NCI-H2227 treated with DMSO at 0.1 percent for 48 hours (cell line): ENCODE measurements at places on chromosomes 5 and 9.

- no peak for DNase-seq
These were observed 1114.0 kb downstream of the PTPRD start for GRCh38 chr9:9498846-9499245.

GRCh38 chr5:14165375-14166106 lies 22.4 kb downstream of the TRIO start:
- DNase-seq, result no peak

DNA sequence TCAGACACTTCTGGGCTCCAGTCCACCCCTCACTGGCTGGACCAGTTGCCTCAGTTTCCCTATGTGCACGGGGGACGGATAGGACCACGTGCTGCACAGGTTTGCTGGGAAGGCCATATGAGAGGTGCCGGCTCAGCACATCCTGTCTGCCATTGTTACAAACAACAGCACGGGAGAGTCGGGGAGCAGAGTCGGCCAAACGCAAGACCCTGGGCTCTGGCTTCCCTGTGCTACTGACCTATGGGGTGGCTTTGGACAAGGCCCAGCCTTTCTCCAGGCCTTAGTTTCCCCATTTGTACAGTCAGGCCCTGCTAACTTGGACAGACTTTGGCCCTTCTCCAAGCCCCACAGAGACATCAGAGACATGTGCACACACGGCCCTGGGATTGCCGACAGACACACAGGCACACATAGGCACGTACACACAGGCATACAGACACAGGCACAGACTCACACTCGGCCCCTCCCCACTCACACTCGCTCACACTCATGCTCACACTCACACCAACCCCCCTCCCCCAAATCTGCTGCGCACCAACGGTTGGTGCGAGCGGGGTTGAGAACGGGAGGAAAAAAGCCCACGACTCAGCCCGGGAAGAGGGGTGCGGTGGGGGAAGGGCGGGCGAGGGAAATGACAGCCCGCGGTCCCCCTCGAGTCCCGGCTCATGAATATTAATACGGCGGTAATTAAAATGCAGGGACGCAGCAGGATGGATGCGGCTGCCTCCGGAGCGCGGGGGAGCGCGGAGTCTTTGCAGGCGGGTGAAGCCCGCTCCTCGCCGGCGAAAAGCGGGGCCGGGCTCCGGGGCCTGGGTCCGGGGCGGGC lies 133.0 kb downstream of the C9orf50 start:
- DNase-seq, result no peak

DNA sequence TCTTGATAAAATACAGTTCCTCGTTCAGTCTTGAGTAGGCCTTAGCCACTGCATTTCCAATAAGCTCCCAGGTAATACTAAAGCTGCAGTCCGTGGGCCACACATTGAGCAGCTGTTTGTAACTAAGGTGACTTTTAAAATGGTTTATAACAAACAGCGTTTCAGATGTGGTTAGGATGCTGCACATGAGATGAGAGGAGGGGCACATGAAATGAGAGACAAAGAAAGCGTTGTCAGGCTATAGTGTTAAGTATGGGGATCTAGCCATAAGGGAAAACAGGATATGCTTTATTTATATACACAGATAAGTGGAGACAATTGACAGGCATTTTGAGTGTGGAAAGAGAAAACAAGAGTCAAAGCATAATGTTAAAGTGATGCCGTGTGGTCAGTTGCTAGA lies 89.9 kb downstream of the PAM start:
- no peak for DNase-seq

GRCh38 chr9:33221568-33221884 lies 18.4 kb upstream of the SPINK4 start:
- DNase-seq, result no peak

- DNase-seq, result no peak
These were observed 12.0 kb upstream of the TOR2A start for GRCh38 chr9:127746959-127747569.

- DNase-seq, result peak; percentile 4
These were observed 206.5 kb downstream of the DAB2IP start for GRCh38 chr9:121857928-121858327.

GRCh38 chr9:21029661-21030060 lies 1.8 kb downstream of the HACD4 start:
- no peak for DNase-seq

- no peak for DNase-seq
These were observed 165.6 kb upstream of the IRX2 start for GRCh38 chr5:2917093-2917492.

- DNase-seq, result no peak
These were observed 339.6 kb upstream of the ITGA1 start for GRCh38 chr5:52448111-52448510.

- no peak for DNase-seq
These were observed 75.2 kb upstream of the COX7C start for GRCh38 chr5:86542532-86542931.

DNA sequence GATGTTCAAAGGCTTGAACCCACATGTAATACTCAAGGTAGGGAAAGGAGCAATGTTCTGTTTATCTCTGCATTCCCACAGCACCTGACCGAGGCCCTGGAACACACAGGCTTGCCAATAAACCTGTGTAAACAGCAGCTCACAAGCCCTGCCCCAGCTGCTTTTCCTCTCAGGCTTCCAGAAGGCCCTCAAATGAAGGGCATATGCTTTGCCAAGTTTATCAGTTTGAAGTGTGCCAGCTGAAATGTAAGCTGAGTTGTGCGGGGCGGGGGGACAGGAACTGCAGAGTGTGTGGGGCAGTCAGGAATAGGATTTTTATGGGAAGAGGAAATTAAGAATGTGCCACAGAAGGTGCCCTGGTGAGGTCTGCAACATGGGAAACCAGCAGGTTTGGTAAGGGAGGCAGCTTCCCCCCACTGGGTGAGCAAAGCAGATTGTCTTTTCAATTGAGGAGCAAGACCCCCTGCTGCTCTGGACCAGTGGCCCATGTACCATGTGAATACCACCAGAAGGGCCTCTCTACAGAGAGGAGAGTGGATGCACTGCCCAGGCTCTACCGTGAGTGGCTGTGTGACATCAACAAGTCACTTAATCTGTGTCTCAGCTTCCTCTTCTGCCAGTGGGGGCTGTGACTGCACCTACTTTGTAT lies 194.8 kb downstream of the SPOCK1 start:
- DNase-seq, result no peak

GRCh38 chr5:180130291-180130869 lies 58.8 kb upstream of the RNF130 start:
- no peak for DNase-seq

DNA sequence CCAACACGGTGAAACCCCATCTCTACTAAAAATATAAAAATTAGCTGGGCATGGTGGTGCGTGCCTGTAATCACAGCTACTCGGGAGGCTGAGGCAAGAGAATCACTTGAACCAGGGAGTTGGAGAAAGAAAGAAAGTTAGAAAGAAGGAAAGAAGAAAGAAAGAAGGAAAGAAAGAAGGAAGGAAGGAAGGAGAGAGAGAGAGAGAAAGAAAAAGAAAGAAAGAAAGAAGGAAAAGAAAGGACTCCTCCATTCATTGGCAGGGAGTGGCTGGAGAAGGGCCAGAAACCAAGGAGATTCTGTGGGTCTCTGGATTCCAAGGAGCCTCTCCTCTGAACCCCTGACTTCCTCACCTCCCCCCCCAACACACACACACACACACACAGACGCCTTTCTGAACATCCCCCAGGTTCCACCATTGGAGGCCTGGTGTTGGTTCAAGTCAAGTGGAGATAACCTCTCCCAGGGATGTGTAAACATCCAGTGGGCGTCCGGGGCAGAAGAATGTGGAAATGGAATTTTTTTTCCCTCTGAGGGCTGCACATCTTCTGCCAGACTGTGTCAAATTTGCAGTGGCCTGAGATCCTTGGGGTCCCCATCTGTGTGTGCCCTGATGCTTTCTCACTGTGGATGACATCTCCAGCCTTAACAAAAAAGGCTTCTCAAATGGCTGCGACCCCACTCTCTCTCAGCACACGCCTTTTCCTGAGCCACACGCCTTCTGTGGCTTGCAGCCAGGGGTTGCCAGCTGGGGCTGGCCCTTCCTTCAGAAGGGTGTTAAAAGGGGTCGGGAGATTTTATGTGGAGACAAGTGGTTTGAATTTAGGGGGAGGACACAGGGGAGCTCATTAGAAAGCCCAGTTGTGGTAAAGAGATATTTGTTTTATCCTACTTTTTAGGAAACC lies 109.3 kb upstream of the HAND1 start:
- peak; percentile 10 for DNase-seq

- no peak for DNase-seq
These were observed 11.9 kb downstream of the ROPN1L start for GRCh38 chr5:10453545-10453944.

GRCh38 chr5:59393585-59394420 lies 499.7 kb downstream of the PDE4D start:
- no peak for DNase-seq
